Prostate gland (tissue), 2 donors: ENCODE measurements at places on chromosomes 16 and 17. TPM values are rescaled to one million over a fixed set of nuclear protein-coding genes. Genes with fewer than 3 reads are reported as not detected.

Gene FBXW10B
- total RNA-seq = not detected

Gene CD79B
- 2.2 TPM for total RNA-seq

Gene PDILT
- 2.4 TPM for total RNA-seq

GRCh38 chr17:49741009-49741691 is 22.8 kb downstream of the FAM117A start:
- DNase-seq = no peak
- no peaks in the 10 kb centered on the region for H3K4me1 ChIP-seq
- H3K36me3 ChIP-seq = no peaks in the 10 kb centered on the region
- H3K27me3 ChIP-seq = no peaks in the 10 kb centered on the region
- H3K27ac ChIP-seq = peak overlapping the region; percentile 42

DNA sequence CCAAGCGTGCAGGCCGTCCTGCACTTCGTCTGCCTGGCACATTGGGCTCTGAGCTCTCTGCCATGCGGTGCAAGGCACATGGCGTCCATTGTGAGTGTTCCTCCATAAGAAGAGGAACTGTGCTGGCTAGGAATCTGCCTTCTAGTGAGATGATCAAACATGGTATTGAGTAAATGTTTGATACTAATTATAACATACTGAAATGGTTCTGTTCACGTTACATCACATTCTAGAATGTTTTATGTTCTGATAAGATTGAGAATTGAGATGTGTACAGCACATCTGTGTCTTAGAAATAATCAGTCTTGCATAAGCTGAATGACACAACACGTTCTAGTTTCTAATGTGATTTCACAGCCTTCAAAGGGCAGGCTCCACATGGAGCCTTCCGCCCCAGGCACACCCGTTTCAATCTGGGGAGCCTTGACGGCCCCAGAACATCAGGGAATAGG is 42.9 kb downstream of the USP10 start:
- DNase-seq = no peak
- no peaks in the 10 kb centered on the region for H3K27me3 ChIP-seq
- peaks cover 8% of the 10 kb centered on the region for H3K4me1 ChIP-seq
- no peaks in the 10 kb centered on the region for H3K36me3 ChIP-seq

- no peak overlapping the region for H3K27ac ChIP-seq
- no peaks in the 10 kb centered on the region for H3K4me1 ChIP-seq
- H3K36me3 ChIP-seq = no peaks in the 10 kb centered on the region
- H3K27me3 ChIP-seq = no peaks in the 10 kb centered on the region
Measured at GRCh38 chr16:55233464-55233863, 90.5 kb upstream of the IRX6 start.
